ENCODE measurements at places on chromosomes 7 and 10. TPM values are rescaled to one million over a fixed set of nuclear protein-coding genes. Genes with fewer than 3 reads are reported as not detected.
A peak's percentile ranks its signal among the peaks of the same experiment; 100 is the strongest.

The KCND2 gene
- 2.3 TPM for total RNA-seq

The LOXL4 gene
- 14.4 TPM for total RNA-seq

The EXOC6 gene
- 28.3 TPM for total RNA-seq

The WEE2 gene
- not detected for total RNA-seq

The NODAL gene
- total RNA-seq = not detected

The ZNF804B gene
- not detected for total RNA-seq

The CYP3A4 gene
- 0.55 TPM for total RNA-seq

DNA sequence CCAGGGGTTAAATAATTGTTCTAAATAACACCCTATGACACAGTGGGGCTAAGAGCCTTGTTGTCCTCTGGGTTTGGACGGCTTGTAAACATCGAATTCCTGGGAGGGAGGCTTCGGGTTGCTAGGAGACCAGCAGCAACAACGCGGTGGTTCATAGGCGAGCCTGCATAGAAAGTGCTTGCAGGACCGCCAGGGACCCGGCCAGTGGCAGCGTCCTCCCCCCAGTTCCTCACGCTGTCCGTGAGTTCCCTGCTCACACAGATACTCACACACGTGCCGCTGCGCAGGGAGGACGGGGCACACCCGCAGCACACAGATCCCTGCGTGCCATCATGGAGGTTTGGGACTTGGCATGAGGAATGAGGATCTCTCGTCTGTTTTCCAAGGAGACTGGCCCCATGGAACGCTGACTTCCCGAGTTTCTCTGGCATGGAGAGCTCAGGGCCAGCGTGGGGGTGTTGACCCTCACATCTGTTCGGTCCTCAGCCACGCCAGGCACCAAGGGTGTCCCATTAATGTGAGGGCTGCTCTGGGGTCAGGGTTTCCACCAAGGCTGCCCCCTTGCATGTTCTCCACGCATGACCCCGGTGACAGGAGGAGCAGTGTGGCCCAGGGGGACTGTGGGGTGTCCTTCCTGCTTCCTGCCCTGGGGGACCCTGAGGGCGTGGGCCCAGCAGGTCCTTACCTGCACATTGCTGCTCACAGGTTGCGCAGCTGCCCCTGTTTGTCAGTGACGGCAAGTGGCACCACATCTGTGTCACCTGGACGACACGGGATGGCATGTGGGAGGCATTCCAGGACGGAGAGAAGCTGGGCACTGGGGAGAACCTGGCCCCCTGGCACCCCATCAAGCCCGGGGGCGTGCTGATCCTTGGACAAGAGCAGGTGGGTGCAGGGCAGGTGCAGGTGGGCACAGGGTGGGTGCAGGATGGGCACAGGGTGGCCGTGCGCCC is 9.7 kb downstream of the NPTX2 start:
- no peaks in the 10 kb centered on the region for H3K27me3 ChIP-seq
- no peak overlapping the region for H3K27ac ChIP-seq
- no peaks in the 10 kb centered on the region for H3K4me1 ChIP-seq
- no peaks in the 10 kb centered on the region for H3K36me3 ChIP-seq

GRCh38 chr7:131035088-131035770 is 292.4 kb upstream of the MKLN1 start:
- H3K36me3 ChIP-seq = no peaks in the 10 kb centered on the region
- H3K27ac ChIP-seq = no peak overlapping the region

DNA sequence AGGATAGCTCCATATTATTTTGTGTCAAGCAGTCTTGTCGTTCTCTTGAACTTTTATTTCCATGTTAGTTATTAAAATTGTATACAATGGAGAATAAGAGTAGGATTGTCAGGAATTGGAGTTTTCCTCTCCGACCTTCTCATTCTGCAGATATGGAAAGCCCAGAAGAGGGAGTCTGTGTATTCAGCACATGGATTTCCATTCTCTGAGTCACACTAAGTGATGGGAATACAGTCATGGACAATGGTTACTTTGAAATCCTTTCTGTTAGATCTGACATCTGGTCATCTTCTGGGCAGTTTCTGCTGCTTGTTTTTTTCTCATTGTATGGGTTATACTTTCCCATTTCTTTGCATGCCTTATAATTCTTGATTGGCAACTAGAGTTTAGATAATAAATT is 5.0 kb upstream of the TASOR2 start:
- DNase-seq = no peak
- no peak overlapping the region for H3K27ac ChIP-seq
- peaks cover 4% of the 10 kb centered on the region for H3K4me1 ChIP-seq
- no peaks in the 10 kb centered on the region for H3K36me3 ChIP-seq
- no peaks in the 10 kb centered on the region for H3K27me3 ChIP-seq
- no peak overlapping the region for H3K4me3 ChIP-seq

DNA sequence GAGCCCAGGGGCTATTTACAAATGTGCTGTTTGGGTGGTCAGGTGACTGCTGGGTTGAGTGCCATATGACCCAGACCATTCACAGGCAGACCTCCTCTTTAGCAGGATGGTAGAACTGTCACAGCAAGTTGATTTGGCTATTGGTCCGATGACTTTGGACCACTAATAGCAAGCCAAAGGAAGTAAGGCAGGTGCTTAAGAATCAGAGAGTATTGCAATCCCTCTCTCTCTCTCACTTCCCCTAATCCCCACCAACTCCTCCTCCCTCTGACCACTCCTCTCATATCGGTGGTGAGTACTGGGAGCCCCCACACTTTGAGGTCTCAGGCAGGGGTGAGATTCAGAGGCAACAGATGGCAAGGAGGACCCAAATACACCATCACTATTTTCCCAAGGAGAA is 165.3 kb downstream of the TRIL start:
- H3K36me3 ChIP-seq = no peaks in the 10 kb centered on the region
- H3K27ac ChIP-seq = no peak overlapping the region
- H3K4me1 ChIP-seq = no peaks in the 10 kb centered on the region
- no peak overlapping the region for H3K4me3 ChIP-seq
- no peak for DNase-seq

GRCh38 chr10:48284002-48284546 is 9.6 kb upstream of the FRMPD2 start:
- H3K4me1 ChIP-seq = no peaks in the 10 kb centered on the region
- no peaks in the 10 kb centered on the region for H3K36me3 ChIP-seq
- H3K27me3 ChIP-seq = no peaks in the 10 kb centered on the region
- H3K27ac ChIP-seq = no peak overlapping the region
- no peak overlapping the region for H3K4me3 ChIP-seq

- peak overlapping the region; percentile 10 for H3K27ac ChIP-seq
- no peak for DNase-seq
- no peak overlapping the region for H3K4me3 ChIP-seq
- H3K36me3 ChIP-seq = no peaks in the 10 kb centered on the region
- H3K4me1 ChIP-seq = peaks cover 14% of the 10 kb centered on the region
Observed at GRCh38 chr10:30048768-30049517, 10.4 kb downstream of the JCAD start.

- H3K36me3 ChIP-seq = no peaks in the 10 kb centered on the region
- no peaks in the 10 kb centered on the region for H3K4me1 ChIP-seq
- H3K4me3 ChIP-seq = no peak overlapping the region
- H3K27ac ChIP-seq = no peak overlapping the region
- DNase-seq = no peak
Observed at GRCh38 chr7:156979711-156980110, 30.2 kb downstream of the NOM1 start.

DNA sequence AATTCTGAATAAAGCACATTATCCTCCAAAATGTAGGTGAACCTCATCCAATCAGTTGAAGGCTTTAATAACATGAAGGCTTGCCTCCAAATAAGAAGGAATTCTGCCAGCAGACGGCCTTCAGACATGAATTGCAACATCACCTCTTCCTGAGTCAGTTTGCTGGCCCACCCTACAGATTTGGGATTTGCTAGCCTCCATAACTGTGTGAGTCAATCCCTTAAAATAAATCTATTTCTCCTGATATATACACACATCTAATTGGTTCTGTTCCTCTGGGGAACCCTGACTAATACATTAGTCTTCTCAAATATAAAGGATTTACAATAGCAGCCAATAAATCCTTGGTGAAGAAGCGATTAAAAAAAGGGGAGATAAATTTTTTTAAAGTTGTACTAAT is 34.8 kb upstream of the OSBPL3 start:
- DNase-seq = no peak
- H3K4me3 ChIP-seq = no peak overlapping the region
- no peaks in the 10 kb centered on the region for H3K27me3 ChIP-seq
- H3K36me3 ChIP-seq = no peaks in the 10 kb centered on the region
- H3K27ac ChIP-seq = no peak overlapping the region

DNA sequence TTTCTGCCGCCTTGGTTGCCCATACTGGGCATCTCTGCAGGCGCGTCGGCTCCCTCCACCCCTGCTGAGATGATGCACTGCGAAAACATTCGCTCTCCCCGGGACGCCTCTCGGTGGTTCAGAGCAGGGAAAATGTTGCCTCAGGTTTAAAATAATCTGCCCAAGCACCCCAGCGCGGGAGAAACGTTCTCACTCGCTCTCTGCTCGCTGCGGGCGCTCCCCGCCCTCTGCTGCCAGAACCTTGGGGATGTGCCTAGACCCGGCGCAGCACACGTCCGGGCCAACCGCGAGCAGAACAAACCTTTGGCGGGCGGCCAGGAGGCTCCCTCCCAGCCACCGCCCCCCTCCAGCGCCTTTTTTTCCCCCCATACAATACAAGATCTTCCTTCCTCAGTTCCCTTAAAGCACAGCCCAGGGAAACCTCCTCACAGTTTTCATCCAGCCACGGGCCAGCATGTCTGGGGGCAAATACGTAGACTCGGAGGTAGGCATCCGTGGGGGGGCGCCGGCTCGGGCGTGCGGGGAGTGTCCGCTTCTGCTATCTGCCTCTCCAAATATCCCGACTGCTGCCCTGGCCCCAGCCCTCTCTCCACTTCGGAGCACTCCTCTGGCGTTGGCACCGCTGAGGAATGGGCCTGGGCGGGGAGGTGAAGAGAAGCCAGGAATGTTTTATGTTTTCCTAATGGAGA is at the start of gene CAV1:
Gene CAV1, plus strand, starts transcription at position 428 of the 689 bp plus-strand sequence. Its CDS starts 27 bp downstream, at position 455.
- H3K27me3 ChIP-seq = peaks cover 33% of the 10 kb centered on the region
- no peaks in the 10 kb centered on the region for H3K36me3 ChIP-seq
- peak; percentile 51 for DNase-seq
- peaks cover 14% of the 10 kb centered on the region for H3K4me1 ChIP-seq

DNA sequence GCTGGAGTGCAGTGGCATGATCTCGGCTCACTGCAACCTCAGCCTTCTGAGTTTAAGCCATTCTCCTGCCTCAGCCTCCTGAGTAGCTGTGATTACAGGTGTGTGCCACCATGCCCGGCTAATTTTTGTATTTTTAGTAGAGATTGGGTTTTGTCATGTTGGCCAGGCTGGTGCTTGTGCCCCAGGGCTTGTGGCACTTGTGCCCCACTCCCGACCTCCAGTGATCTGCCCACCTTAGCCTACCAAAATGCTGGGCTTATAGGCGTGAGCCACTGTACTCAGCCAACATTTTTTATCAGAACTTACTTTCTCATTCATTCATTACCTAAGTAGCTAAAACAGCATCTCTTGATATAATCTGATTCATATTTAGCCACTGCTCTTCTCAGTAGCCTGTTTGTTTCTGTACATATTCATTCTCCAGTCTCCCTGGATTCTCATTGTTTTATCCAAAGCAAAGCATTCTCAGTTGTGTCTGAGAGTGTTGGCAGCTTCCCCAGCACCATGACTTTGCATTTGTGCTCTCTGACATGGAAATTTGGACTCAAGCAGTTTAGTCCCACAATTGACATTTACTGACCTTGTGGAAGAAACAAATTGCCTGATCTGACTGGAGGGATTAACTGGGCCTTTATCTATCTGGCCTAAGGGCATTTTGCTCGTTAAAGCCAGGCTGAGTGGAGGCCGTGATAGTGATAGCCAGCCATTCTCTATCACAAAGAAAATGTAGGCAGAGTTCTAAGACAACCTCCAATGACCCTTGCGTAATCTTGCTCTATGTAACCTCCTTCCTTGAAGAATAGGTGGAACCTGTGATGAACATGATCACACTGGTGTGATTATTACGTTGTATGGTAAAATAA is 44.9 kb downstream of the AKR1B15 start:
- DNase-seq = peak; percentile 94
- no peaks in the 10 kb centered on the region for H3K36me3 ChIP-seq
- H3K27me3 ChIP-seq = no peaks in the 10 kb centered on the region
